Activated CD8-positive, alpha-beta memory T cell treated with anti-CD3 and anti-CD28 coated beads for 4 hours (primary cell): ENCODE measurements at places on chromosomes 16 and 17.

- no peak for DNase-seq
These were observed 231.3 kb downstream of the HAPSTR1 start for GRCh38 chr16:9322769-9323168.

GRCh38 chr17:54537656-54538055, 363.0 kb upstream of the TOM1L1 start:
- DNase-seq = no peak

- DNase-seq = no peak
These were observed 1.9 kb downstream of the RAD51C start for GRCh38 chr17:58694302-58694701.

DNA sequence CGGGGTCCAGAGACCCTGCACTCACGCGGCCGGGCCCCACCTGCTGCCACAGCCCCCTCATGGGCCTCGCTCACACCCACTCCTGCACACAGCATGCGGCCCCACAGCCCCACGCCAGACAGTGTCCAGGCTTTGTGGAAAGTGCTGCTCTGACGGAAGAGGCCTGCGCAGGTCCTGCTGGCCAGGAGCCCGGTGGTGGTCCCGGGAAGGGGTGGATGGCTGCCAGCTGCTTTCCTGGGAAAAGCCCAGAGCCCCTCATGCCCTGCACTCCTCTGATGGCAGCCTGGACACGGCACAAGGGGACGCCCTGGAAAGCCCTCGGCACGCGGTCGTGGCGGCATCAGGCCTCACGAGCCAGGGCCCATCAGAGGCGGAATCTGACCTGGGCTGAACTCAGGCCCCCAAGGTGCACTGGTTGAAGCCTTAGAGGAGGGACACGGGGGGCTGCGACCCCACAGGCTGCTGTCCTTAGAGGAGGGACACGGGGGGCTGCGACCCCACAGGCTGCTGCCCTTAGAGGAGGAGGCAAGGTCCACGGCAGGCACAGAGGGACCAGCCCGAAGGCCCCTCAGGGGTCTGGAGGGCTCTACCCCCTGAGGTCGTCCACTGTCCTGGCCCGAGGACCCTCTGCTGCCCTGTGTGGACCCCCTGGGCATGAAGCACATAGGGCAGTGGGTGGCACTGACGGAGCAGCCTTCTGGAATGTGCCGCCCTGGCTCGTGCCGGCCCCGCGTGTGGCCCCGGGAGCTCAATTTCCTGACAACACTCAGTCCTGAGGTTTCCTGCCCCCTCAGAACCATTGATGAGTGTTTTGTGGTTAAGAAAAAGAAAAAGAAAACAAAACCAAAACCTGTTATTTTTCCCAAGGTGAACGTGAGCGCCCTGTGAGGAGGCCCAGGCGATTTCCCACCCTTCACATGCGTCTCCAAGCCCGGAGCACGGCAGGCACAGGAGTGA, 22.1 kb downstream of the SOX8 start:
- DNase-seq = no peak

DNA sequence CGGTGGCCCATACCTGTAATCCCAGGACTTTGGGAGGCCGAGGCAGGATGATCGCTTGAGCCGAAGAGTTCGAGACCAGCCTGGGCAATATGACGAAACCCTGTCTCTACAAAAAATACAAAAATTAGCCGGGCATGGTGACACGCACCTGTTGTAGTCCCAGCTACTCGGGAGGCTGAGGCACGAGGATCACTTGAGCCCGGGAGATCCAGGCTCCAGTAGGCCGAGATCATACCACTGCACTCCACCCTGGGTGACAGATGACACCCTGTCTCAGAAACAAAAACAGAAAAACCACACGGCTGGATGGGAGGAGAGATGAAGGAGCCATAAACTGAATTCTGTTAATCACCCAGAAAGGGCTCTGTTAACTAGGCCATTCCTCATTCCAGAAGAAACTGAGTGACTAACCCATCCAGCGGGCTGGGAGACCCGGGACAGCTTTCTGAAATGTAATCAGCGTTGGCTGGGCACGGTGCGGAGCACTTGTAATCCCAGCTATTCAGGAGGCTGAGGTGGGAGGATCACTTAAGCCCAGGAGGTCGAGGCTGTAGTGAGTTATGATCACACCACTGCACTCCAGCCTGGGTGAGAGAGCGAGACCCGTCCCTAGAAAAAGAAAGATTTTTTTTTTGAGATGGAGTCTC, 641 bp upstream of the NT5C3B start:
- DNase-seq = no peak

DNA sequence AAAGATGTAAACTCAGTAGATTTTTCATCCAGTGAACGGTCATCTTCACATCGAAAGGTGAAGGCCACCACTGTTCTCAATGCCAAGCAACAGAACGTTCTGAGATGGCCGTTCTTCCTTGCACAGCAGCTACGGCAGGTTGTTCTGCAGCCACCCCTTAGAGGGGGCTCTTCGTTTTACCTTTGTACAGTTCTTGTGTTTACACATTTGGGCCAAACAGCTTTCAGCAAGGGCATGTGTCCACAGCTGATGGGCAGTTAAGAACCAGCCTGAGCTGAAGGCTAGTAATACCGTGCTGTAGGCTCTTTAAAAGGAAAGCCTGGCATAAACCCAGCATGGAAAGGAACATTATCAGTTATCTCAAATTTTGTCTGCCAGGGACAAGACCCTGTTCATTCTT, 15.9 kb downstream of the PLD6 start:
- DNase-seq = no peak

DNA sequence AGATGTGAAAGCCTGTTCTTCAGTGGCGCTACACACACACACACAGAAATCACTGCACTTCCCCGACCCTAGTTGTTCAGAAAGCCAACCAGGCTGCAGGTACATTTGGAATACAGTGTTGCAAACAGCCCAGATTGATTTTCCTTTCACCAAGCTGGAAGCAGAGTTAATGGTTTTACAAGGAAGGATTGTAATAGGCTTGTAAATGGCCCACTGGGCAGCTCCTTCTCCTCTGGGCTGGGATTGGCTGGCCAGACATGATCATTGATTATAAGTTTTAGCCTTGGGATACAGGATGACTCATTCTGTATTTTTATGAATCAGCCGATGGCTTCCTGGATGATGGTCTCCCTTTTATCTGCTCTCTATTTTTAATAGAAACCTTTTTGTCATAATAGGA, 2.5 kb downstream of the VAT1L start:
- no peak for DNase-seq

DNA sequence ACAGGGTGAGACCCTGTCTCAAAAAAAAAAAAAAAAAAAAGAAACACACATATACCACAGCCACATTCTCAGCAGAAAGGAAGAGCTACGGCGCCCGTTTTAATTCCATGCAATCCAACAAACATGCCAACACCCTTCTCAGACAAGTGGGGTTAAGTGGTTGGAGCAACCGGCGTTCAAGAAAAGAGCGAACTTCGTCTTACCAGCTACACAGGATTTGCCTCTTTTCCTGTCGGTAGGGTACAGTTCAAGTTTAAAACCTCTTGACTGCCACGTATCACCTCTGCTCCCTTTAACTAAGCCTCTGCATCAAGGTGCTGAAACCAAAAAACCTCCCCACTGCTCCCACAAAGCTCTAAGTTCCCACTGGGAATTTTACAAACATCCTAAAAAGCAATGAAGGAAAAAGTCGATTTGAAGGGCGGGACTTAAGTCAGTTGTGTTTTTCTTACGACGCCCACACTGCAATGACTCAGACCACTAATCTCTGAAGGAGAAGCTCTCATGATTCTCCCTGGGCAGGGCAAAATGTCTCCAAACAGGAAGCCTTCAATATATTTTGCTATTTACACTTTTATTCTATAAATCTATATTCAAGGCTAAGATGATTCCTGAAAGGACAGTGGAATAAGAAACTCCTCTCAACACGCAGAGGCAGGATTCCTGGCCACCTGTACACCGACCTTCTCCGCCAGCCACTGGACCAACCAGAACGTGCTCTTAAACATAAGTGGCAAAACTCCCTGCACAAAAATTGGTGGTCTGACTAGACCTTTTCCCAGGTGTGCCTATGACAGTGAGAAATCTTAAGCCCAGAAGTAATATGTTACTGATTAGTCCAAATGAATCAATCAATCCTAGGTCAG, 18.8 kb downstream of the SRP68 start:
- DNase-seq = no peak

DNA sequence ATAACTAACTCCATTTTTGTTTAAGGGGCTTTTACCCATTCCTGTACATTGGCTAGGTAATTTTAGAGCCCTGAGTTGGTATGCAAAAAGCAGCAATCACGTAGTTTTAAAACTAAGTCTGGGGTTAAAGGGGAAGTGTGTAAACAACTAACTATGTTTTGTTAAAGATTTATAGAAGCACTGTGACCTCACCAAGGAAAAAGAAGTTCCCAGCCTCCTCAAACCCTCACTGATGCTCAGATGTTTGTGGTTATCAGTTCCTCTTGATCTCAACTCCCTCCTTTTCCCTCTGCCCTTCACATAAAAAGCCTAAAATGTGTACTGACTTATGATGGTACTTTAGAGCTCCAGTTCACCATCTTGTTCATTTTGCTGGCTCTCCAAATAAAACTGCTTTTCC, 119.9 kb upstream of the IRX6 start:
- no peak for DNase-seq

- DNase-seq = no peak
These were observed 34.9 kb upstream of the C16orf78 start for GRCh38 chr16:49338611-49339265.

- DNase-seq = no peak
These were observed 3.7 kb upstream of the ERN1 start for GRCh38 chr17:64133546-64134215.

- DNase-seq = no peak
These were observed 11.3 kb upstream of the DCAF7 start for GRCh38 chr17:63538693-63539595.

DNA sequence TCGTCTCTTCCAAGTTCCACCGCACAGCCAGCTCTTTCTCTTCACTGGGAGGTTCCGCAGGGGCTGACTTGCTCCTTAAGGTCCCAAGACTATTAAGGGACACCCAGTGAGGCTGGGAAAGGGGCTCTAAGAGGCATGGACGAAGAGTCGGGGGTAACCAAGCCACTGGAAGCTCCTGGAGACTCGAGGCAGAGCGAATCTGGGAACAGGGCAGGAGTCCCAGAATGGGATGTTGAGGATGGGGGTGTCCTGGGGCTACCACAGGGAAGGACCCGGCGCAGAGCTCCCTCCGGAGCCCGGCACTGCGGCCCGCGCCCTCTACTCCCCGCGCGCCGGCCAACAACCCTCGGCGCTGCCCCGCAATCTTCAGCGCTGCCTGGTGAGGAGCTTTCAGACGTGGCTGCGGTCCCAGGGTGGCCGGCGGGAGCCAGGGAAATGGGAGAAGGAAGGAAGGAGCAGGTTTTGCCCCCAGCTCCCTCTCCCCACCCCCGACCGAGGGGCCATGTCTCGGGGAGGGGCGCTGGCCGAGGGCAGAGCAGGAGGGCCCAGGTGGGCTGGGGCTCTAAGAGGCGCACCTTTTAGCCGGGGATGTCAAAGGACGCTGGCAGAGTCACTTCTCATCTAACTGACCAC, 581 bp downstream of the CHST5 start:
- DNase-seq = no peak

DNA sequence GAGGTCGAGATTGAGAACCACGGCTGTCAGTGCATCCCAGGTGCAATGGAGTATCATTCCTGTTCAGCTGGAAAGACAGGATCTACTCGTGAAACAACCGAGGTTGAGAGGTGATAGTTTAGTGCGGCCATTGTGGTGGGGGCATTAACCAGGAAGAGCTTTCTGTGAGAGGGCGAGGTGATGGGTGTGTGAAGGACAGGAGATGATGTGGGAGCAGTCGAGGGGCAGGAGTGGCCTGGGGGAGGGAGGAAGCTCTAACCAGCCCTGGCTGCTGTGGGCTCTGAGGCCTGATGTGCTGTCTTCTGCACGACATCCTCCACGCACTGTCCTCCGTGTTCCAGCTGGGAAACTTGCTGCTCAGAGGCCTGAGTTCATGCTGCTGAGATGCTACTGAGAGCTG, 22.0 kb downstream of the GOSR2 start:
- no peak for DNase-seq
